Activated CD4-positive, alpha-beta T cell treated with anti-CD3 and anti-CD28 coated beads, Interleukin-2, amount 10 ng/mL, durations not matched to agents 7 days and 5 days (primary cell): ENCODE measurements at places on chromosomes 6 and 20. TPM values are rescaled to one million over a fixed set of nuclear protein-coding genes. Genes with fewer than 3 reads are reported as not detected.

DNA sequence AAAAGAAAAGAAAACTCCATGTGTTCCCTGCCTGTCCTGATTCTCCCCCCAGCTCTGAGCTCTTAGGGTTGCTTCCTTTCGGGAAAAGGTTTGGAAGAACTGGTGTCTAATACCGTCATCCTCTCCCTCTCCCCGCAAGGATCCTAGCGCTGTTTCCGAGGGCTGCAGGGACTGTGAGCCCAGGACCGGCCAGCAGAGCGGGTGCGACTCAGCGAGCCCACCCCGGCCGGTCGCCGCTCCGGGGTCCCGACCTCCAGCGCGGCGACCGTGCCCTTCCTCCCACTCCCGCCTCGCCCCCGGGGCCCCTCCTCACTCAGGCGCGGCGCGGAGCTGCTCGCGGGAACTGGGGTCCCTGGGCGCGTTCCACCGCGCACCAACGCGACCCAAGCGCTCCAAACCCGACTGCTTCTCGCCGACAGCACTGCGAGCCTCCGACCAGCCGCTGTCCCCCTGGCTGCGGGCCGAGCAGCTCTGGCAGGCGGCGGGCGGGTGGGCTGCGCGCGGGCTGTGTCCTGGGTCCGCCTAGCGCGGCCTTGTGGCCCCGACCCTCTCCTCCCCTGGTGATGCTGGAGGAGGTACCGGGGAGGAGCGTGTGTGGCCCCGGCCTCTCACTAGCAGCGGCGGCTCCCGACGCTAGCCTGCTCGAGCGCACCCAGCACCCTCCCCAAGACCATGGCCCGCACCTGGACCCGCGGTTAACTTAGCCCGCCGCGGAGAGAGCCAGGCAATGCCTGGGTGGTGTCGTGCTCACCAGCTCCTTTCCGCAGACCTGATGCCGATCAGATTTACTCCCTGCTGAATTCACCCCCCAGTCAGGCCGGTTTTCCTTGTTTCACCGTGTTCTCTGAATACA lies at the start of gene PLA2G7:
TSS of gene PLA2G7 (minus strand) at position 509 of the 853 bp plus-strand sequence. CDS start 12,484 bp downstream, outside the sequence.
- no peak within 1 kb of the TSS for H3K27ac ChIP-seq
- H3K4me1 ChIP-seq: peaks cover 6% of the 10 kb centered on the region

DNA sequence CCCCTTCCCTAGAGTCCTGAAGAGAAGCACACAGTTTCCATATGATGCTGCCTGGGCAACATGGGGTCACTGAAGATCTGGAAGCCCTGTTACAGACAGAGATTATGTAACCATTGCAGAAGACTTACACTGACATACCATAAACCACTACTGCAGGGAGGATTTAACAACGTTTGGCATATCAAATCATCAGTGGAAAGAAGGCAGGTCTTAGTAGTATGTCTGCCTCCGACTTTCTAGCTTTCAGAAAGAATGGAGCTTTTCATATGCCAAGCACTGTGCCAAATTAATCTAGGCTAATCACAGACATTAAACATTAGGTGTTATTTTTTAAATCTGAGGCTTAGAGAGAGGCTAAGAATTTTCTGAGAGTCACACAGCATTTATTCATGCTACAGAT lies 144.3 kb downstream of the ADGRB3 start:
- no peaks in the 10 kb centered on the region for H3K4me1 ChIP-seq
- H3K27me3 ChIP-seq: no peaks in the 10 kb centered on the region
- H3K27ac ChIP-seq: no peak overlapping the region

GRCh38 chr20:19974630-19975435 lies 42.3 kb upstream of the NAA20 start:
- no peaks in the 10 kb centered on the region for H3K36me3 ChIP-seq
- no peak overlapping the region for H3K4me3 ChIP-seq
- no peak overlapping the region for H3K27ac ChIP-seq

DNA sequence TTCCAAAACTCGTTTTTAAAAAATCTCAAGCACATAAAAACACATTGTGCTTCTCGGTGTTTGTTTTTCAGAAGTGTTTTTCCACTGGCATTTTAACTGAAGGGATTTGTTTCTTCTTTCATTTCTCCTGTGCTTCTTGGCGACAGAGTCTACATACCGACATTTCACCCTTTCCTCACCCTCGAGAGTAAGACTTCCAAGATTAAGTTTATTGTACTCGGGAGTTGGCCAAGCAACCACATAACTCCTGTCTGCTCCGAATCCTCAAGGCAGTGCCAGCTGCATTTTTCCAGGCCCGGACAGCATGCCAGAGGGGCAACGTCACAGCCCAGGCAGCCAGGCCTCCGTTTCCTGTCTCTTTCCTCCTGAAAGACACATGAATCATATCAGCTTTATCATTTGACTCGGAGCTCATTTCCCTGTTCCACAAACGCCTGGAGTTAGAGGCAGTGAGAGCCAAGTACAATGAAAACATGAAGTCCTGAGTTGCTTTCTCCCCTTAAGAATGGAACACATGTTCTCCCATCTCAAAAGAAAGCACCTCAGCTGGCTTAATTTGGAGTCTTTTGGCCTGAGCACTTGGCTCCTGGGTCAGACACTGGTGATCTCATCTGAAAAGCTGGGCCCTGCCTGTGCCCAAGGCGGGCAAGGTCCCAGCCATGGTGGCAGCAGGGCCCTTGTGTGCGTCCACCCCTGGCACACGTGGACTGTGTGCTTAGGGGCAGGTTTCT lies 23.2 kb upstream of the FAM50B start:
- no peaks in the 10 kb centered on the region for H3K4me1 ChIP-seq
- no peak overlapping the region for H3K27ac ChIP-seq
- DNase-seq: no peak
- no peaks in the 10 kb centered on the region for H3K27me3 ChIP-seq
- no peaks in the 10 kb centered on the region for H3K36me3 ChIP-seq
- H3K4me3 ChIP-seq: no peak overlapping the region

GRCh38 chr6:110217266-110217665 lies 37.0 kb downstream of the CDC40 start:
- no peak for DNase-seq
- H3K27ac ChIP-seq: no peak overlapping the region
- no peaks in the 10 kb centered on the region for H3K27me3 ChIP-seq

DNA sequence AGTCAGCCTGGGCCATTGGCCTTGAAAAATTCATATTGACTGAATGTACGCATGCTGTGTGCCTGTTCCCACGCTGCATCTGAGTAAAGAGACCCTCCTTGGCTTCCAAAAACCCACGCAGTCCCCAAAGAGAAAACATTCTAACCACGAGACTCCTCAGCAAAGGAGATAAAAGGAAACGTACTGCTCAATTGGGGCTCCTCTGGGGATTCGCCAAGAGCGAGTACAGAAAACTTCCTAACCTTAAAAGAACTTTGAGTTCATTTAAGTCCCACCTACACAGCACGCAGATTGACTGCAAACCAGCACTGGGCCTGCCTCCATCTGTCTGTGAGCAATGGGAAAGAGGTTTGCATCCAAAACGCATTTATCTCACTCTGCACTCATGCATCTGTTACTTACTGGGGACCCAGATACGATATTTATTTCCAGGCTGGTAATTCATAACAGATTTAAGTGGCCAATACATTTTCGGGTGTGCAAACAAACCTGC lies 505.9 kb upstream of the CHD6 start:
- H3K4me3 ChIP-seq: no peak overlapping the region
- no peaks in the 10 kb centered on the region for H3K36me3 ChIP-seq
- no peaks in the 10 kb centered on the region for H3K27me3 ChIP-seq
- no peak overlapping the region for H3K27ac ChIP-seq
- no peak for DNase-seq

DNA sequence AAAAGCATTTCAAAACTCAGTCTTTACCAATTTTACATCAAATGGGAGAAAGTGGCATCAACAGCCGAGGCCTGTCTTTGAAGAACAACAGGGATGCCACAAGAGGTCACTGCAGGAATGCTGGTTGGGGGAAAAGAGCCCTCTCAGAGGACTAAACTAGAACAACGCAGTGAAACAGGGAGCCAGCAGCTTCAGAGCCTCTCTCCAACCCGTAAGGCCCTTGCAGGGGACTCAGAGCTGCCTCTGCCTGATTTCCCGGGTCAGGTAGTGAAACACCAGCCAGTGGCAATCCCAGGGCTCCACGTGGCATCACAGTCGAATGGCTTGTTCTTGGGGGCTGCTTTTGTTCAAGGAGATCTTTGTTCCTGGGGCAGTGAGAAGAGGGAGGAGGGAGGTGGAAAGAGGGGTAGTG lies 55.0 kb upstream of the KCNK16 start:
- H3K36me3 ChIP-seq: no peaks in the 10 kb centered on the region
- no peak overlapping the region for H3K27ac ChIP-seq
- H3K4me3 ChIP-seq: no peak overlapping the region
- H3K4me1 ChIP-seq: no peaks in the 10 kb centered on the region
- DNase-seq: peak; percentile 9

- peaks cover 12% of the 10 kb centered on the region for H3K4me1 ChIP-seq
- no peak for DNase-seq
- H3K4me3 ChIP-seq: no peak overlapping the region
- H3K27me3 ChIP-seq: no peaks in the 10 kb centered on the region
These were observed 162.7 kb downstream of the RALGAPA2 start for GRCh38 chr20:20549704-20550103.

DNA sequence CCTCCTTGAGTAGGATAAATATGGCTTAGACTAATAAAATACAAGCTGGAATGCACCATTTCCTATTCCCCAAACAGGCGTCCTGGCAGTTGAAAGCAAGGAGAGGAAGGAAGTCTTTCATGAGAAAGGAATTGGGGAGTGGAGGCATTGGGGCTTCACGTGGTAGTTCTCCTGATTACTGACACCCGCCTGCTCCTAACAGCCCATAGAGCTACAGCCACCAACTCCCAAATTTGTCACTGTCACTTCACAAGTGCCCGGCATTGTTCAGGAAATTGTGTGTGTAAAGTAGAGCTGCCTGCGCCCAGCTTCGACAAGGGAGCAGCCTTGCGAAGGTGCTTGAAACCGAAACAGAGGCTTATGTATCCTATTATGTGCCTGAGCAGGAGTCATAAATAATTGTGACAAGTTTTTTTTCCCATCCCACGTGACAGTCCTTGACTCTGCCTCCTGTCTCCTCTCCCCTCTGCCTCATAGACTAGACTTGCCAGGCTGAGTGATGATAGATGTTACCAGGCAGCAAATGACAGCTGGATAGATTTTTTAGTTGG lies 301.7 kb upstream of the ZFP64 start:
- no peak for DNase-seq
- no peak overlapping the region for H3K27ac ChIP-seq
- H3K27me3 ChIP-seq: peaks cover 1% of the 10 kb centered on the region
- peaks cover 16% of the 10 kb centered on the region for H3K4me1 ChIP-seq
- H3K36me3 ChIP-seq: no peaks in the 10 kb centered on the region

GRCh38 chr20:13784271-13784892 lies 337 bp downstream of the ESF1 start:
- peak overlapping the region; percentile 93 for H3K27ac ChIP-seq
- H3K36me3 ChIP-seq: peaks cover 32% of the 10 kb centered on the region
- H3K4me3 ChIP-seq: peak overlapping the region; percentile 90
- DNase-seq: no peak
- no peaks in the 10 kb centered on the region for H3K27me3 ChIP-seq

DNA sequence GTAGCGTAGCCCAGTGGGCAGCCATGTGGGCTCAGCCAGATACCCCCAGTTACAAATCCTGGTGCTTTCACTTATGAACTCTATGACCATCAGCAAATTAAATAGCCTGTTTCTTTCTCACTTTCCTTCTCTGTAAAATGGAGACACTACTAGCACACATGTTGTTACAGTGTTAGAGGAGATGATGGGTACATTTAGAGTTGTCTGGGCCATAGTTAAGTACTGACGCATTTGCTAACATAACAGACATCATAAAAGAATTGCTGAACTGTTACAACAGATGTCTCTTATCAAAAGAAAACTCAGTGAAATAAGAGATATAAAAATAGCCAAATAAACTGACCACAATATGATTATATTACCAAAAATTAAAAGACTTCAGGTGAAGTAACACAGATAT lies 69.9 kb upstream of the DOK5 start:
- H3K36me3 ChIP-seq: no peaks in the 10 kb centered on the region
- H3K4me1 ChIP-seq: no peaks in the 10 kb centered on the region
- no peak for DNase-seq
- no peaks in the 10 kb centered on the region for H3K27me3 ChIP-seq

GRCh38 chr20:62860924-62861691 lies 514 bp downstream of the TCFL5 start:
- H3K4me3 ChIP-seq: no peak overlapping the region
- DNase-seq: peak; percentile 48
- H3K4me1 ChIP-seq: peaks cover 23% of the 10 kb centered on the region
- no peak overlapping the region for H3K27ac ChIP-seq
- peaks cover 5% of the 10 kb centered on the region for H3K27me3 ChIP-seq

DNA sequence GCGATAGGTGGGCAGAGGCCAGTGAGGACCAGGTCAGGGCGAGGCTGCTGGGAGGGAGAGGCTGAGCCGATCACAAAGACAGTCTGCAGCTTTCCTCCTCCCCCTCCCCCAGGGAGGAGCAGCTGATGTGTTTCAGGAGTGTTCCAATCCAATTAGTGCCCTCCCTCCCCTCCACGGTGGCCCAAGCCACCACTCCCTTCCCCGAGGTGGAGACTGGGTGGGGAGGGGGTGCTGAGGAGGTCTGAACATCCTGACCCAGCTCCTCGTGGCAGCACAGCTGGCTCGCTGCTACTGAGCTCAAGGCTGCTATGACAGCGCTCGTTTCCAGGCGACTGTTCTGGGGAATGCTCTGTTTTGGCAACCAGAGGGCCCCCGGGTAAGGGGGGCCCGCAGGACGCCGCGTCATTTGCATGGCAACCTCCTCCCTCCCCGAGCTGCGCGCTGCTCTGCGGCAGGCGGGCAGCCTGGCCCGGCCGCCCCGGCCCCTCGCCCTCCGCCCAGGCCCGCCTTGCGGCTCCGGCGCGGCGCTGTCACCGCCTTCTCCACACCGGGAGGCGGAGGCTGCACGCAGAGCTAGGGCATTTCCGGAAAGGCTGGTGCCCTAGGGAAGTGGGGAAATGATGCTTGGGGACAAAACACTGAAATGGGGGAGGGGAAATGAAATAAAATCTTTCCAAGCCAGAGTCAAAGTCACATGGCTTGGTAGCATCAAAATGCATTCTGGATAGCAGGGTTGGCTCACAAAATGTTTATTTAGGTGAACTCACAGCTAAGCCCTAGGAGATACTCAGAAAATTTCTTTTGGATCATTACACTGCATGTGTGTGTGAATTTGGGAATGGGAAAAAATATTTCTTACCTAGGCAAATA lies 67.4 kb upstream of the PIM1 start:
- H3K27me3 ChIP-seq: no peaks in the 10 kb centered on the region
- no peaks in the 10 kb centered on the region for H3K36me3 ChIP-seq
- peak overlapping the region; percentile 70 for H3K4me3 ChIP-seq
- DNase-seq: peak; percentile 78
- peaks cover 54% of the 10 kb centered on the region for H3K4me1 ChIP-seq

GRCh38 chr6:105746130-105746505 lies 340.0 kb upstream of the PRDM1 start:
- no peak overlapping the region for H3K27ac ChIP-seq
- H3K27me3 ChIP-seq: peaks cover 6% of the 10 kb centered on the region
- no peak for DNase-seq
- peaks cover 1% of the 10 kb centered on the region for H3K36me3 ChIP-seq
- no peak overlapping the region for H3K4me3 ChIP-seq
- H3K4me1 ChIP-seq: peaks cover 44% of the 10 kb centered on the region

GRCh38 chr20:44800391-44801046 lies 9.8 kb downstream of the RIMS4 start:
- no peaks in the 10 kb centered on the region for H3K4me1 ChIP-seq
- DNase-seq: no peak
- H3K4me3 ChIP-seq: no peak overlapping the region
- peaks cover 14% of the 10 kb centered on the region for H3K27me3 ChIP-seq

- peaks cover 1% of the 10 kb centered on the region for H3K4me1 ChIP-seq
- DNase-seq: no peak
- H3K36me3 ChIP-seq: no peaks in the 10 kb centered on the region
- H3K27ac ChIP-seq: no peak overlapping the region
- H3K4me3 ChIP-seq: no peak overlapping the region
These were observed 83.1 kb upstream of the PTPN1 start for GRCh38 chr20:50426866-50427718.

MAFB gene
- not detected for total RNA-seq

OR2H2 gene
- total RNA-seq: not detected

RHAG gene
- total RNA-seq: not detected

PRDM13 gene
- not detected for total RNA-seq
